ENCODE measurements at places on chromosomes 11 and 22.
A peak's percentile ranks its signal among the peaks of the same experiment; 100 is the strongest.

- no peak for DNase-seq
Observed at GRCh38 chr11:43328482-43328881, 16.7 kb downstream of the API5 start.

DNA sequence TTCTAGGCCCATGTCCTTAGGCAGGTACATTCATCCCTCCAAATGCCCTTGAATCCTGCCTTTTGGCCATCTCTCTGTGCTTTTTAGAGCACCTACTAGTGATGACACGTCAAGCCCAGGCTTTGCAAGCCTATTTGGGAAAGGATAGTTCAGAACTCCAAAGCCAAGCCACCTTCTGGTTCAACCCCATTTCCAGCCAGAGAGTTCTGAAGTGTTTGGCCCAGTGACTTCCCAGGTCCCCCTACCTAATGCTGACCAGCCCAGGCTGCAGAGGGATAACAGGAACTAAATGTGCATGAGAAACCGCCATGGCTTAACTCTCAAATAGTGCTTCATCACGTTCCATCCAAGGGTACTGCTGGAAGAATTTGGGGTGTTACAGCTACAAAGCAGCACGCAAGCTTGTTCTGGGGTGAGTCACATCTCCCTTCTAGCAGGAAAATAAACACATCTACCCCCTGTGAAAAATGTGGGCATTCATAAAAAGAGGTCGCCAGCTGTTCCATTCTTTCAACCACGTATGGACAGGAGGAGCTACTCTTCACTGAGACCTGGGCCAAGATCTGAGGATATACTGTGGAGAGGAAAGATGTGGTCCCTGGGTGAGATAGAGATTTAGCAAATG lies 2.0 kb upstream of the FXYD6 start:
- DNase-seq: no peak

DNA sequence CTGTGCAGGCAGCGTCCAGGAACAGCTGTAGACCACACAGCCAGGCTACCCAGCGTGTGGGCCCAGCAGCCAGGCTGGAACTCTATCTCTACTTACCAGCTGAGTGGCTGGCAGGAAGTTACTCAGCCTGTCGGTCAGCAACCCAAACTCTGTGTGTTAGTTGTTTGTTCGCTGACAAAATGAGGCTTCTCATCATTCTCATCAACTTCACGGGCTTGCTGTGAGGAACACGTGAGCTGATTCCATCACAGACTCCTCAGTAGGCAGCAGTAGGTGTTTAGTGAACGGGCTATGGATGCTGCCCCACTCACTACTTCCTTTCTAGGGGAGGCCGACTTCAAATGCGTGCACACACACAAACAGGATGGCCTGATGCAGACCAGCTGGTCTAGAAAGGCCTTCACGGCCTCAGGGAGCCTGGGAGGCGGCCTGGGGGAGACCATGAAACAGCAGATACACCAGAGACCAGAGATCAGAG lies 830 bp upstream of the SPDYC start:
- no peak for DNase-seq

DNA sequence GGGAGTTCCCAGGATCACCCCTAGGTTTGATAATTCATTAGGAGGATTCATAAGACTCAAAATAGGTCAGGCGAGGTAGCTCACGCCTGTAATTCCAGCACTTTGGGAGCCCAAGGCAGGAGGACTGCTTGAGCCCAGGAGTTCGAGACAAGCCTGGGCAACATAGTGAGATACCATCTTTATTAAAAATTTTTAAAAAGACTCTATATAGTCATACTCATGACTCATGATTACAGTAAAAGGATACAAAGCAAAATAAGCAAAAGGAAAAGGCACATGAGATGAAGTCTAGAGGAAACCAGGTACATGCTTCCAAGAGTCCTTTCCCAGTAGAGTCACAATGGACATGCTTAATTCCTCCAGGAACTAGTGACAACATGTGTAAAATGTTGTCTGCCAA lies 13.9 kb upstream of the PTS start:
- DNase-seq: no peak

DNA sequence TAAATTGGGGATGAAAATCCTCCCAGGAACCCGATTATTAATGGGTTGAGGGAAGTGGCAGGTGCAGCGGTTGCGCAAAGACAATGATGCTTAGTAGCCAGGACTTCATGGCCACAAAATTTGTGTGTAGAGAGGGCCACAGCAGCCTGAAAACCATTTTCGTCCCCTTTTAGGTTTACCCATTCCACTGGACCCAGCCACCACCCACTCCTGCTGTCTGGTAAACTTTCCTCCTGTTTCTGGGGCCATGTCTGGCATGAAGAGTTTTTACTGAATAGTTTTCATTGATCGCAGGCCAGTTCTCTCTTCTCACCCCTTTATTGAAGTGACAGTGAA lies 69.5 kb upstream of the SYT13 start:
- no peak for DNase-seq

DNA sequence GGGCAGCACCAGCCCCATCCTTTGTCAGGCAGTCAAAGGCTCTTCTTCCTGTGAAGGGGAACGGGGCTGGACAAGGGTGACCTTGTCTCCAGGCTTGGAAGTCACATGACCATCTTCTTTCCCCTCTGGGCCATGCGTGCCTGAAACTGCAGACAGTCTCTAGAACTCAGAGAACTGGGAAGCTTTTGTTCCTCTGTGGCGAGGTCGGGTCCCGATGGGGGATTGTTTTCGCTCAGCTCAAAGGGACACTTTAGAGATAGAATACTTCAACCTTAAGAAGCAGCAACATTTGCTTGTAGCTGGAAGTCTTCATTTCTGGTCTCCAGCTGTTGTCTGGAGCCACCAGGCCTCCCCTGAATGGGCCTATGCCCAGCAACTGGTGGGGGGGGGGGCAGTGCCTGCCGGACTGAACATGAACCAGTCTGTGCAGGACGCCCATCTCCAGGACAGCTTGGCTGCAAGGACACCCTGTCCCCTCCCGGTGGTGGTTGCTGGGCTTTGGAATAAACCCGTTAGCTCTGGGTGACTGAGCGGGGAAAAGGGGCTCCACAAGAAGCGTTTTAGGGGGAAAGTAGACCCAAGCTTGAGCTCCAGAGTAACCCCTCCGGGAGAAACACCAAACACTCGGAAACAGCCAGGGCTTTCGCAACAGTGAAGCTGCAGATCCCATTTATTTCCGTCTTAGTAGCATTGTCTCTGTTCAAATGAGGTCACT lies 55.7 kb upstream of the EMID1 start:
- no peak for DNase-seq

- no peak for DNase-seq
Observed at GRCh38 chr22:29226351-29226981, 20.8 kb downstream of the EMID1 start.

DNA sequence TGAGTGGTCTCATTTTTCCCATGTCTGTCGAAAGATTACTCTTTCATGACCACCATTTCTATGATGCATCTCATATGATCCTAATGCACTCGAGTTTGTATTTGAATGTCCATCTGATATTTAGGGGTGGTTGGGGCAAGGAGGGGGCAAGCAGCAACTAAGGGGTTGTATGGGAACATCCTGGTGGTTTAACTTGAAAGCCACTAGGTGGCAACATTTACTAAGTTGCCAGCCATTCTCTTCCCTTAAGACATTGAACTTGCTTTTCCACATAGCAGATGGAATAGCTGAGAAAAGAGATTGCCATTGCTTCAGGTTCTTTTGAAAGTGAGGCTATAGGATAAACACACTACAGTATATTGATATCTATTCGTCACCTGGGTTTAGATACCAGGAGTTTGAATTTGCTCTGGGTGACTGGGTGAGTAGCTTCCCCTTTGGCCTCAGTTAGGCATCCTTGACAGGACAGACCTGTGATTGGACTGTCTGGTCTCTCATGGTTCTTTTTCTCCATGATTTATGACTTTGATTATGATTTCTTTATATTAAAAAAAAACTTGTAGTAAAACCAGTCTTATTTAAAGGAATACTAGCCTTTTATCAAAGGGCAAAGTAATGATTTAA lies 32.4 kb downstream of the NF2 start:
- peak; percentile 53 for DNase-seq

GRCh38 chr22:17479135-17479534 lies 84.2 kb upstream of the SLC25A18 start:
- no peak for DNase-seq

DNA sequence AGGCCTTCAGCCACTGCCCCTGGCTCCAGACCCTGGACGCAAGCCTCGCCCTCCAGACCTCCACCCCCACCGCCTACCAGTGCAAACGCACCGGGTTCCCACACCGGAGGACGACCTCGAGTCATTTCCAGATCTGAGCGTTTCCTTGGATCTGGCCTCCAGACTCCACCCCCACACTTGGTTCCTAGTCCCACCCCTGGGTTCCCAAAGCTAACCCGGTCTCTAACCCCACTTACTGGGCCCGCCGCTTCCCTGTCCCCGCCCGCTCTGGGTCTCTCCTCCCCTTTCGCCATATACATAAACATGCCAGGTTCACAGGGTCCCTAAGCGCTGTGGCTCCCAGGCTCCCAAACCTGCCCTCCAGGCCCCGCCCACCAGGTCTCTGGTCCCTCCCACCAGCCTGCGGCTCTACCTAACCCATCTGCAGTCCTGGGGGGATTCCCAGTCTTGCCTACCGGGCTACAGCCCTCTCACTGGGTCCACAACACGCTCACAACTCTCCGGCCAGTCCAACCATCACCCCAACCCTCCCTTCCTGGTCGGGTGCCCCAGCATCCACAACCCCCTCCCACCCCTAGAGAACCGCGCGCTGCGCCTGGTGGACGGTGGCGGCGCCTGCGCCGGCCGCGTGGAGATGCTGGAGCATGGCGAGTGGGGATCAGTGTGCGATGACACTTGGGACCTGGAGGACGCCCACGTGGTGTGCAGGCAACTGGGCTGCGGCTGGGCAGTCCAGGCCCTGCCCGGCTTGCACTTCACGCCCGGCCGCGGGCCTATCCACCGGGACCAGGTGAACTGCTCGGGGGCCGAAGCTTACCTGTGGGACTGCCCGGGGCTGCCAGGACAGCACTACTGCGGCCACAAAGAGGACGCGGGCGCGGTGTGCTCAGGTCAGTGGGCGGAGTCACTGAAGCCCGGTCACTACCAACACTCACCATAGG lies 36.7 kb downstream of the CD6 start:
- DNase-seq: no peak

DNA sequence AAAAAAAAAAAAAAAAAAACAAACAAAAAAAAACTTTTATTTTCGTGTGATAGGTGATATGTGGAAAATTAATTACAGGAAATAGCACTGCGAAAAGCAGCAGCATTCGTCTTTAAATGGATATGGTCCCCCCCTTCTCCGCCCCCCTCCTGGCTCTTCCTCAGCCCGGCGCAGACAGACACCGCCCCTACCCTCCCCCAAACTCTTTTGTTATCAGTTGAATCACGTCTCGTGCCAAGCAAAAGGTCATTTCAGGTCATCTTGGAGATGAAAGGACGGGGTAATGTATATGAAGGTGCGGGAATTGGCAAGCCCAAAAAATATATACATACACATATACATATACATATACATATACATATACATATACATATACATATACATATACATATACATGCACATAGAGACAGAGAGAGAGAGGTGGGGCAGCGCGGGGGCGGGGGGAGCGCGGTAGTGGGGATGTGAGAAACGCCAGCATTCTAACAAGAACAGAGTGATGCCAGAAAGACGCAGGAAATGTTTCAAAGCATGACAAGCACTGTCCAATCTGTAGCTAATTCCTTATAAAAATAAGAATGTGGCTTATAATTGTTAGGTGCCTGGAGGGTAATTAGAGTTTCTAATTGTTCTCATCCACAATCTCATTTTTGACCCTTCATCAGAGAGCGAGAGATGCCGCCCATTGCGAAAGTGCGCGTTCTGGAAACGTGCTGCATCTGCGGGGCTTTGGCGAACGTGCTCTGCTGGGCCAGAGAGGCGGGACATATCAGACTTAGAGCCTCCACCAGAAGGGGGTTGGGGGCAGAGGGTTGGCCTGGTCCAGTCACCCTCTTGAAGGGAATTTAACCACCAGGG lies 214.5 kb upstream of the UBASH3B start:
- DNase-seq: no peak

GRCh38 chr11:113077379-113077778 lies 116.2 kb downstream of the NCAM1 start:
- DNase-seq: no peak

DNA sequence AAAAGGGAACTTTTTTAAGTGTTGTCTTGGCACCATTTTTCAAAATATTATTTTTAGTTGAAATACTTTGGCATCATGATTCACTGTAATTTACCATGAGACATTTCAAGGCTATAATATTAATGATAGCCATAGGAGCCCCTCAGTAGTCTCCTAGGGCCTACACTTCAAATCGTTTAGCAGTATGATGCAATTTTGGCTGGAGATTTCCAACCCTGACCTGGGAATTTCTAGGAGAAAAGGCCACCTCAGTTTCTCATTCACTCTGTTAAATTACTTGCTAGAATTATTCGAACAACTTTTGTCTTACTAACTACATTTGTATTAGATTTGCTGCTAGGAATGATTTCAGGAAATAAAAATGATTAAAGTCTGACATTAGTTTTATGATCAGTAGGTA lies 1610.9 kb upstream of the RAG2 start:
- no peak for DNase-seq

DNA sequence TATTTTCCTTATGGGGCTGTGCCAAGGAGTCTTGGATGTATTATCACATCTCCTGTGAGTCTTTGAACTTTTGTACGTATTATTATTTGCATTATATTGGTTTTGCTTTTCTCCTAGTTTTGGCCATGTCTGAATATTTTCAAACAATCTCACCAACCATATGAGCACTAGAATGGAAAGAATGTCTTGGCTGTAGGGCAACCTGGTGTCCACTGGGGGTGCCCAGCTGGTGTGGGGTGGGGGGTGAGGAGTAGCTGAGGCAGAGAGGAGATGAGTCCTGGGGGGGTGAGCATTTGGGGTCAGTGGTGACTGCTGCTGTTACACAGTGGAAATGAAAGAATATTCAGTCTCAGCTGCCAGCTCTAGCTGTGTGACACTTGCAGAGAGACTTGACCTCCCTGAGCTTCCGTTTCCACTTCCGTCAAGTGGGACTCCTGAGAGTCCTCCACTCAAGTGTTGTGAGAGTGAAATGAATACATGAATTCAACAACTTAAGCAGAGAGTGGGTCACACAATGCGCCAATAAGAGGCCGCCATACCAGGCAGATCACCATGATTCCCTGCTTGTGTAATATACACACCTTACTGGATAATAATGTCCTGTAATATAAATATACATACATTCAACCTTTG lies 12.7 kb upstream of the PVALB start:
- DNase-seq: no peak

DNA sequence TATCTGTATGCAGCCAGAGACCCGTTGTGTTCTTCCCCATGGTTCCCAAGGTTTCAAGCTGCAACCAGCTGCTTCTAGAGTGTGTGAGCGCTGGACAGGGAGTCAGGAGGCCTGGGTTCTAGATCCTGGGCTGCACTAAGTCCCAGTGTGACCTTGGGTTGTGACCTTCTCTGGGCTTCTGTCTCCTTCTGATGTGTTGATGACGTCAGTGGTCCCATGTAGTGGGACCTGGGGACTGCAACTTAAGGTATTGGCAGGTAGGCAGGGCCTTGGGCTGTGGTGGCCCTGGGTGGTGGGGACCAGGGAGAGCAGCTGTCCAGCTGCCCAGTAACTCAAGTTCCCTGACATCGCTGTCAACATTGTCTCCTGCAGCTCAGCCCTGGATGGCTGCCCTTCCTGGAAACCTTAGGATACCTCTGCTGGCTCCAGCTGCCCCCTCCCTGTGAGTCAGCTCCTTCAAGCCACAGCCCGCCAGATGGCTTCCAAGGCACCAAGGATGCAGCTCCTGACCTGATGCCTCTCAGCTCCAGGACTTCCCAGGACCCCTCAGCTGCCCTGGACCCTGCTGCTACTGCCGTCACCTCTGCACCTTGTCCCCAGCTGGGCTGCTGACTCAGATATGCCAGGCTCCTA lies 1.3 kb upstream of the PVALB start:
- no peak for DNase-seq

GRCh38 chr22:45548991-45549761 lies 46.5 kb downstream of the FBLN1 start:
- DNase-seq: peak; percentile 91
